ENCODE measurements at places on chromosomes 4 and X.
A peak's percentile ranks its signal among the peaks of the same experiment; 100 is the strongest.

DNA sequence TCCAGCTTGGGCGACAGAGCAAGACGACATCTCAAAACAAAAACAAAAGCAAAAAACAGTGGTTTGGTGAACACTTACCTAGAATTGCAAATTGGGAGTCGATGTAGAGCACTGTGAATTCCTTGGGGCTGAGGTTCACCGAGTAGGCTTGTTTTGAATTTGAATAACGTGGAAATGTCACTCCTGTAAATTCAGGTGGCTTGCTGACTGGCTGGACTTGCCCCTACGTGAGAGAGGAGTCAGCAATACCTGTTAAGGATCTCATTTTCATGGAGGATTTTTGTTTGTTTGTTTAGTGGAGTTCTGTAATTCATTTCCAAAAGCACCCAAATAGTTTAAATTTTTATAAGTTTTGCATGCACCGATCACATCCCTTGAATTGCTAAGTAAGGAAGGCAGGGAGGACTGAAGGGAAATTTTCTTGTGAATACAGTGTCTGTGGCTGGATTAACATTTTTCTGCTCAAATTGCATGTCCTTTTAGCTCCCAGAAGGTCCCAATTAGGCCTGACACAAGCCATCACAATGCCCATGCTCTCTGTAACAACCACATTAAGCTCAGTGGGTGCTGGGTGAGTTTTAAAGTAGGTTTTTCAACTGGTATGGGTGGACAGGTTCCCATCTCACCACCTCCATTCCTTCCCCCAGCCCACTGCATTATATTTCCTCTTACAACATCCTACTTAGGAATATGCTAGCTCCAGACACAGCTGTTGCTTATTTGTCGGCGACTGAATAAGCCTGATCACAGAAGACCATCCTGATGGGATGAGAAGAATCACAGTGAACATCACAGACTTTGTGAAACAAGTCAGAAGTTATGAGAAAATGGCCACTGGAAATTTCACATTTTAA, 58.5 kb upstream of the TTC29 start:
- no peak for DNase-seq

DNA sequence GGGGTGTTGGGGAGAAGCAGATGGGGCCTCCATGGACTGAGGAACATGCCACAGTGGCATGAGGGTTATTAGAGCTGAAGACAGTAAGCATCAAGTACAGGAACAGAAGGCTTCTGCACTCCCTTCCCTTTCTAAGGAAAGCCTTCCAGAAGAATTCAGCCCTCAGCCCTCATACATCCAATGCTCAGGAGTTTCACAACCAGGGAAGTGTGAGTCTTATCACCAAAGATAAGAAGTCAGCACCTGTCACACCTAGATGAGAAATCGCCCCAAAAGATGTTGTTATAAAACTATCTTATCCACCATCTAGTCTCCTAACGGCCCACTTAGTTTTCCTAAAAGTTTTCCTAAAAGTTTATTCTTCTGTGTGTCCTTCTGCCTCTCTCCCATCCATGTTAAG, 78.0 kb upstream of the STS start:
- DNase-seq, result no peak

DNA sequence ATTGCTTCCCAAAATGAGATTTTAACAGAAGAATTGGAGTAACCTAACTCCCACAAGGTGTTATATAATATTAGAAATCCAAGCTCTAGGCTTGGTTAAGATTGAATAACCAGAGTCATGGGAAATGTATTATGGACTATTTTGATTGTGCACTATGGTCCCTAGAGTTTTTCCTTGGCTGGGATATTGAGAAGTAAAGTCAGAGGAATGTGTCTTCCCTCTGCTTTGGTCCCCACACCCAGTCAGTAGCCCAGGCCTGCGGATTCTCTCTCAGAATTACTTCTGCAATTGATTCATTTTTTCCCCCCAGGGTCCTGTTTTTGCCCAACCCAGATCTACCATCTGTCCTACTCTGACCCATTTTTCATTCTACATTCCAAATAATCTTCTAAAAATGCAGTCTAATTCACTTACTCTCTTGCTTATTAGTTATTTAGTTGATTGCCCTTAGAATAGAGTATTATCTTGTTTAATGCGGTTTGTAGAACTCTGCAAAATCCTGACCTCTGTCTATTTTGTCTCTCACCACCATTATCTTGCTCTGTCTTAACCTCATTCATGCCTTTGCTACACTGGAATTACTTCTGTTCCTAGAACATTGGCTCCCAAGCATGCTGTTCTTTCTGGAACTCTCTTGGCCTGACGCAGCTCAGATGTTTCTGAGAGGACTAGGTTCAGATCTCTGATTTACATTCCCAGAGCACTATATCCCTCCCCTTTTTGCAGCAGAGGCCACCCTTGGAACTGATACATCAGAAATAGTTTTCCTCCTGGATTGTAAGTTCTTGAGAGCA, 23.6 kb downstream of the GUCY1A1 start:
- no peak for DNase-seq

DNA sequence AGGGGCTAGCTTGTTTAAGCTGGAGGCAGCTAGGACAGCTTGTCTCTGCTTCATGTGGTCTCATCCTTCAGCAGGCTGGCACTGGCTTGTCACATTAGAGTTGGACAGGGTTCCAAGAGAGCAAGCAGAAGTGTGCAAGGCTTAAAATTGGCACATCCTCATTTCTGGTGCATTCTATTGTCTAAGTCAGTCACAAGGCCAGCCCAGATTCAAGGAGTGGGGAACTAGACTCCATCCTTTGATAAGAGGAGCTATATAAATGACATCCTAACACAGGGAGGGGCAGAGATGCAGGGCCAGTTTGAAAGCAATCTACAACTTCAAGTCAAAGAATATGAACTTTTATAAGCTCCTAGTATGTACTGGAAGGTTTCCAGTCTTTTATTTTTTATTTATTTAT, 313.2 kb downstream of the PTTG2 start:
- no peak for DNase-seq

DNA sequence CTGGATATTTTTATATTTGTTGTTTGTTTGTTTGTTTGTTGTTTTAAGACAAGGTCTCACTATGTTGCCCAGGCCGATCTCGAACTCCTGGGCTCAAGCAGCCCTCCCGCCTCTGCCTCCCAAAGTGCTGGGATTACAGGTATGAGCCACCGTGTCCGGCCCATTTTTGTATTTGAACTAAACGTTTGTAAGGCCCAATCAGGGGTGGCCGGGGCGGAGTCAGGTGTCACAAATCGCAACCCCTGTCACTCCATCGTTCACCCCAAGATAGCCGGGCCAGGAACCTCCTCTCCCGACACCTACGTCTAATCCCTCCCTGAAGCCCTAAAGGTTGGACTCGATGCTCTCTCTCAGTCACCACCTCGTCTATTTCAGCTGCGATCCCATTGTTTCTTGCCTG, 722 bp upstream of the EFHC2 start:
- DNase-seq, result no peak

GRCh38 chrX:119990556-119991004, 47.0 kb upstream of the NKAP start:
- no peak for DNase-seq

DNA sequence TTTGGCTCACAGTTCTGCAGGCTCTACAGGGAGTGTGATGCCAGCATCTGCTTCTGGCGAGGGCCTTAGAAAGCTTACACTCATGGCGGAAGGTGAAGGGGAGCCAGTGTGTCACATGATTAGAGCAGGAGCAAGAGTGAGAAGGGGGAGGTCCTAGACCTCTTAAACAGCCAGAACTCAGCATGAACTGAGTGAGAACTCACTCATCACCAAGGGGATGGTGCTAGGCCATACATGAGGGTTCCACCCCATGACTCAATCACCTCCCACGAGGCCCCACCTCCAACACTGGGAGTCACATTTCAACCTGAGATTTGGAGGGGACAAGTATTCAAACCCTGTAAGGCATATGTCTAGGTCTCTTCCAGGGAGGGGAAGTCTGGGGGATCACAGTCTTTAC, 33.4 kb downstream of the SPRY1 start:
- DNase-seq, result no peak

- DNase-seq, result no peak
Measured at GRCh38 chrX:130561930-130562329, 160.1 kb downstream of the RBMX2 start.

- peak; percentile 27 for DNase-seq
Measured at GRCh38 chrX:40975951-40976350, 109.3 kb upstream of the USP9X start.

DNA sequence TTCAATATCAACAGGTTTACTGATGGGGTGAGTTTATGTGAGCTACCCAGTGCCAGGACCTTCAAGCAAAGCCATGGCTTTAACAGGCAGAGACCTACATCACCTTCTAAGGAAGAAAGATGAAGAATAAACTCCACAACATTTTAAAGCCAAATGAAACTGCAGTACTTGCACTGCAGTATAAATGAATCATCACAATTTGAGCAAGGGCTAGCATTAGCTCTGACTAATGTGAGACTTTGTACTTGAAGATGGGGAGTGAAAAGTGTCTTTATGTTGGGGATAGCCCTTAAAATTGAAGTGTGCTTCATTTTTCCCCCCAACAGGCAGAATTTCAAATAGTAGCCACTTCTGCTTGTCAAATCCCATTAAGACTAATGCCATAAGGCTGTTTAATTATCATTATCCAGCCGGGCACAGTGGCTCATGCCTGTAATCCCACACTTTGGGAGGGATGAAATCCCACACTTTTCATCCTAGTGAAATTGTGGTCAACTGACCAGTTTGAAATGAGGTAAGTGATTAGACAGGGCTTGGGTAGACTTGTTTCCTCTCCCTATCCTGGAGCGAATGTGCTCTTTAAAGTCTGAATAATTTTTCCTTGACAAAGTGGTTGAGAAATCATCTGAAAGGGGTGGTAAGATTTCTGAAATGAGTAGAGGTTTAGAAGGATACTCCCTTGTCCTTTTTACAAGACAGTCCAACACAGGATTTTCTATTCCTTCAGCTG, 27.2 kb upstream of the GPR34 start:
- DNase-seq, result peak; percentile 84

DNA sequence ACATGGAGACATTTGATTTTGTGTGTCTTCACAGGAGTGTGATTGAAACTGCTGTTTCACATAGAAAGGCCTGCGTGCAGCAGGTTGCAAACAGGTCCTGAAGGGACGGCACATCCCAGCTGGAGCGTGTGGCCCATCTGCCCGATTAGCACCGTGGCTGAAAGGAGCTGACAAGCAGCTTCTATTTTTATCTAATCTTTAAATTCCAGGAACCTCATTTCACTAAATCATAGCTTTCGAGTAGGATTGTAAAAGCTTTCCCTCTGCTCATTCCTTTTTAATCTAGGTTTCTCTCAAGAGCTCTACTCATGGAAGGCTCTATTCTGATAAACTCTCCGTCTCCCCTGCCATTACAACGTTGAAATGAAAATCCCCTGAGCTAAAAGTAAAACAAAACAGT, 106.8 kb downstream of the FSTL5 start:
- DNase-seq, result peak; percentile 44

GRCh38 chrX:36898301-36898700, 109.9 kb upstream of the FAM47C start:
- peak; percentile 6 for DNase-seq

- no peak for DNase-seq
Measured at GRCh38 chrX:69287095-69287494, 121.8 kb upstream of the PJA1 start.

DNA sequence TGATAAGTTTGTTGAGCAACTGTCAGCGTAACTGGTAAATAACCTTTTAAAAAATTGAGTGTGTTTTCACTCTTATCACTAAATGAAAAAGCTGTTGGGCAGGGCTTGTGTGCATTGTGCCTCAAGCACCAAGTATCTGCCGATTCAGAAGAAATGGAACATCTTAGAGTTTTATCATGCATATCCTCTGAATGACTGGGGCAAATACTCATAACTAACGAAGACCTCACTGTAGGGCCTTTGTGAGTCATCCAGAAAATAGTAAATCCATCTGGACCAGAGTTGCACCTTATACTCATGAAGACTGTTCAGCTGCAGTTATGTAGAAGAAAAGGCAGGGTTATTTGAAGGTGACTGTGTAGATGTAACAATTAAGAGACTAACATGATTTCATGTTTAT, 222.1 kb downstream of the CAMK2D start:
- peak; percentile 75 for DNase-seq

- no peak for DNase-seq
Measured at GRCh38 chr4:20359692-20360091, 108.0 kb downstream of the SLIT2 start.

DNA sequence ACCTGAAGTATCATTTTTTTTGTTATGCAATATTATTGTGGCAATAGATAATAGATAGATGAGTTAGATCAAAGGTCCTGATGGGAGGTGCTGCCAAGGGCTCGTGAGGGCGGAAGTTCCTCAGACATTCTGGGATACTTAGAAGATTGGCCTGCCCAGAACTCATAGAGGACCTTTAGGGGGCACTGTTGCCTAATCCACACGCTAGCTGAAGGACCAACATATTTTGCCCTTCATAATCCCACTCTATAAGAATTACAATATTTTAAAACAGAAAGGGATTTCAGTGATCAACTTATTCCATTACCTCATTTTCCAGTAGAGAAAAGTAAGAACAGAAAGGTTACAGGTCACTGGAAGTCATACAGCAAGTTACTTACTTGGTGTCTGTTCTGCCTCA, 22.9 kb upstream of the COX7B2 start:
- peak; percentile 58 for DNase-seq

DNA sequence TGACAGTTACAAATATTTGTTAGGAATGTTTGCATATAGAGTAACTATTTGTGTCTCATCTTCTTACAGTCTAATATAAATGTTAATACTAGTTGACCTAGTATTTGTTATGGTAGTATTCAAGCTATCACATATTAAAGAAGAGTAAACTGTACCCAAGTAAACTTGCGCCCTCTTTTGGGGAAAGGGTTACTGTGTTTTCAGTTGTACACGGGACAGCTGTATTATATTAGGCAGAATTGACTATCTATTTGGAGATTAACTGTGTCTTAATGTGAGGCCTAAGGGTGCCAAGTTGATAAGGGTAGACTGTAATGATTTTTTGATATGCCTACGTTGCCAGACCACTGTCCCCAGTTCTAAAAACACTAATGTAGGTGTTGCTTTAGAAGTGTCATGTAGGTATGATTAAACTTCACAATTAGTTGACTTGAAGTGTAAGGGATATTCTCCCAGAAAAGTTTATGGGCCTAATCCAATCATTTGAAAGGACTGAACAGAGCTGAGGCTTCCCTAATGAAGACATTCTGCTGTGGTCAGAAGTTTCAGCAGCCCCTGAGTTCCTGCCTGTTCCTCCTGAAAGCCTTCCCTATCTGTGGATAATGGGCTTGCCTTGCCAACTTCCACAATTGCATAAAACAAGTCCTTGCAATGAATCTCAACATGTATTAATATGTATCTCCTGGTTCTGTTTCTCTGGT, 172.8 kb upstream of the CXCL13 start:
- DNase-seq, result no peak

DNA sequence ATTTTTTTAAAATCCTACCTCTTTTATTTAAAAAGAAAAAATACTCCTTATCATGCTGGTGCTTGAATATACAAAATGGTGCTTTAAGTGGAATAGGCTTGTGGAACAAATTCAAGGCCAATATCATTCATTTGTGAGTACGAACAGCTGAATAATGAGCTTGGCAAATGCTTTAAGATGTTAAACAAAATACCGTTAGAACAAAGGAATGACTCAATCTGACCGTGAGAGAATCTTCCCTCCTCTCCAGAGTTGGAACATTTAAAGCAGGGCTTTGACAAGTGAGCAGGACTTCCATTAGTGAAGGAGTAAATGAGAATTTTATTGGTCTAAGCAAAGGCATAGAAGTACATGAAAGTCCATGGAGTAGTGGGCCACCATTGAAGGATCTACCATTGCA, 74.5 kb downstream of the DCLK2 start:
- peak; percentile 78 for DNase-seq

Data from amniotic epithelial cell (primary cell).